ENCODE measurements at places on chromosomes 7 and 10. TPM values are rescaled to one million over a fixed set of nuclear protein-coding genes. Genes with fewer than 3 reads are reported as not detected.

The NUDT13 gene
- total RNA-seq, result 1.1 TPM

The STEAP2 gene
- total RNA-seq, result 5.8 TPM

The OR6V1 gene
- total RNA-seq, result not detected

The ATRNL1 gene
- total RNA-seq, result 4.9 TPM

The CLCN1 gene
- not detected for total RNA-seq

The VGF gene
- total RNA-seq, result 7.1 TPM

The TMEM139 gene
- total RNA-seq, result 0.62 TPM

The HELLS gene
- total RNA-seq, result 32.2 TPM

The MYL10 gene
- total RNA-seq, result not detected

The DGKB gene
- total RNA-seq, result not detected

The OPN1SW gene
- total RNA-seq, result not detected

The CDK6 gene
- total RNA-seq, result 49.2 TPM

The DDX50 gene
- 41.2 TPM for total RNA-seq

The SUN3 gene
- total RNA-seq, result 1.1 TPM
